ENCODE measurements at places on chromosomes 12 and 14.

DNA sequence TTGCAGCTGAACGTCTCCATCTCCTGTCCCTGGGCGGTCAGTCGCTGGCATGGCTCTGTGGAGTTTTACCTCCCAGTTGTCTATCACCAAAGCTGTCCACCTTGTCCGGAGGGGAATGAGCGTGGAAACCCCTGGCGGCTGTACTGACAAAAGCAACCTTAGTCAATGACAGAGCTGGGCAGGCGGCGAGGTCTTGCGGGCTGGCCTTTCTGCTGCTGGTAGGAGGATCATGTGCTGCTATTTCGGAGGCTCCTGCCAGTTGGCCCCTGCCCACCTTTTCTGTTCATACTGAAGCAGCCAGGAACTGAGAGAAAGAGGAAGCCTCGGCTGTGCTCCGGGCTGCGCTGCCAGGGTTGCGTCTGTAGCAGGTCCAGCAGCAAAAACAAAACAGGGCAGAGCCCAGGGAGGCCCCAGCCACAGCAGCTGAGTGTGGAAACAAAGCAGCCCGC lies 57.7 kb downstream of the HMGA2 start:
- DNase-seq, result no peak

DNA sequence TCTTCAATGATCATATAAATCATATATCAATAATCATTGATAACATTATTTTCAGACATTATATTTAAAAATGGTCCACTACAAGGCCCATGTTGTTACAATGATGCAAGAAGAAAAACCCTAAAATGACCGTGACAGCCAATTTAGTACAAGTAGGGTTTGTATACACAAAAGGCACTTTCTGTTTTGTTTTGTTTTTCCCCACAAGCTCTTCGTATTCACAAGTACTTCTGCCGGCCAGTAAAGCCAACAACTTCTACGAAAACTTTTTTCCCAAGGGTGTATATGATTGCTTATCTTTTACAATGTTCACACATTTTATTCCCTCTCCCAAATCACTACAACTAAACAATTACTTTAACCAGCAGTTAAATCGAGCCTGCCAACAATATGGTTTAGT lies 9.6 kb downstream of the PTPRB start:
- DNase-seq, result no peak

- DNase-seq, result no peak
Observed at GRCh38 chr12:1698720-1699119, 7.8 kb downstream of the ADIPOR2 start.

DNA sequence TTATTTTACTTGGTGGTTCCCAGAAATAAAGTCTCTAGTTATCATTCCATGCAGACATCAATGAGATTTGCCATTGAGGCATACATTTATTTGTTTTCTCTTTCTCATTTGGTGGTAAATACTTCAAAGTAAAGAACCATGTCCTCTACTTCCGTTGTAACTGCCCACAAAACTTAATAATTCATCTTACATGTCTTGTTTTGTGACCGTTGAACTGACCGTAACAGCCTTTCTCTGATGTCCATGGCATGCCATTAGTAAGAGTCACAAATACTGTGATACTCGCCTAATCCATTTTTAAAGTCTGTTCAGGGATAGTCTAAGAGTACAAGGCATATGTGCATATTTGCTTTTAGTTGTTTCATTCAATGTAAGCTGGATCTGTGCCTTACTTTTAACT lies 145.3 kb downstream of the ETV6 start:
- DNase-seq, result no peak

GRCh38 chr14:35387219-35387618 lies 17.3 kb downstream of the NFKBIA start:
- DNase-seq, result no peak

DNA sequence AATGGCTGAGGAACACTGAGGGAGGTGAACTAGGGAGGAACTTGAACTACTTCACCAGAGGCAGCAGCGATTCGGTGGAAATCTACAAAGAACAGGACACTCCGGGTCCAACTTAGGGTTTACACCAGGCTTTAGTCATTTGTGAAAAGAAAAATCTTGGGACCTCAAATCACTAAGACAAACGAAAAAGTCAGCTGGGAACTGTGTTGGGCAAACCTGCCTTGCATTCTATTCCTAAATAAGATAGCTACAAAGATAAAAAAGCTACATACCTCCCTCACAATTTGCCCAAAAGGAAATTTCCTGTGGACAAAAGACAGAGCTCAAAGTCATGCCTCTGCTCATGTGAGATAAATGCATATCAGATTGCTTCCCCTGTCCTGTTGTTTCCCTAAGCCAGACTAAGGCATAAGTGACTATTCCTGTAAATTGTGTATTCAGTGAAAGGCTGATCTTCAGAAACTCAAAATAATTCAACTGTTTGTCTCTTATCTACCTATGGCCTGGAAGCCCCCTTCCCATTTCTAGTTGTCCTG lies 106.6 kb downstream of the APAF1 start:
- no peak for DNase-seq

- DNase-seq, result no peak
Observed at GRCh38 chr14:36270191-36270590, 50.2 kb downstream of the MBIP start.

GRCh38 chr12:128727461-128727860 lies 96.3 kb downstream of the SLC15A4 start:
- DNase-seq, result no peak

DNA sequence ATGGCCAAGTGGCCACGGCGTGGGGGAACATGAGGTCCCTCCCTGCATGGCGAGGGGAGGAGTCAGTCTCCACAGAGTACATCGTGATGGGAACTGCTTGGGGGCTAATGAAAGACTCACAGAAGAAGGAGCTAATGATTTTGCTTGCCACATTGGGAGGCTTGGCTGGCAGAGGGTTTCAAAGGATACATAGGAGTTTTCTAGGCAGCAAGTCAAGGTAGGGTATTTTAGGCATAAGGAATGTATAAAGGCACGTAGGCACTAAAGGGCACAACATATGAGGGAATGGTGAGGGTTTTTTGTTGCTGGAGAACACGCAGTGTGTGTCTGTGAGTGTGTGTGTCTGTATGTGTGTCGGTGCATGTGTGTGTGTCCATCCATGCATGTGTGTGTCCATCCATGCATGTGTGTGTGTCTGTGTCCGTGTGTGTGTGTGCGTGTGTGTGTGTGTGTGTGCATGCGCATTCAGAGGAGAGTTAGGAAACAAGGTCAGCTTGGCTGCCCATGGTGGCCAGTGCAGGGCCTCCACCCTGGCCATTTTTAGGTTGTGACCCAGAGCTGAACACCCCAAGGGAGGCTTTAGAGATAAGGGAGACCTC lies 84.5 kb downstream of the BEGAIN start:
- no peak for DNase-seq

- no peak for DNase-seq
Observed at GRCh38 chr12:76375470-76375869, 27.3 kb upstream of the BBS10 start.

DNA sequence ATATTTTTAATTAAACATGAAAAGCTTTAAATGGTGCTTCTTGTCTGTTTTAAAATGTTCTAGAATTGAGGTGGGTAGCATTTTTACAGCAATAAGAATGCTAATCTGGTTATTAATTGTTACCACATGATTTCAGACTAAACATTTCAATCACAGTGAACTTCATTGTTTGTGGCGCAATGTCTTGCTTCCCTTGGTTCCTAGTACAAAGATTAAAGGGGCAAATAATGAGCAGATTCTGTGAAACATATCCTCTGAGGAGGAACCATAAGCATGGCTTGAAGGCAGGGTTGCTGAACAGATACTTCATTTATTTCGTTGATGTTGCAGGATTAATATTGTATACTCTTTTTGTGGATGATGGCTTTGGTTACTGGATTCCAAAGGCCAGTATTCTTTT lies 162.1 kb downstream of the FUT8 start:
- DNase-seq, result no peak

DNA sequence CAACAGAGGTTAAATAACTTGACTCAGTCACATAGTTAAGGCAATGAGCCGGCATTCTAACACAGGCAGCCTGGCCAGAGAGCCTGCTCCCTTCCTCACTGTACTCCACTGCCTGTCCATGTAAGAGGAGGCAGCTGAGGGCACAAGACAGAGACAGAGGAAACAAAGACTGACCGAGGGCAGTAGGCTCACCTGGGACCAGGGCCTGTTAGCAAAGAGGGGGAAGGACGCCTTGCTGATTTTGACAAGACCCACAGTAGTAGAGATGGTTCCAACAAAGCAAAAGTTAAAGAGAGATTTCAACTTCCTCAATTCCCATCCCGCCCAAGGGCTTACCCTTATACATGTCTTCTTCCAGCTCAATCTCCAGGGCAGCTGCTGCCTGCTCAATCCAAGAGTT lies 26.5 kb downstream of the OTUB2 start:
- no peak for DNase-seq

GRCh38 chr12:2291182-2291832 lies 238.5 kb downstream of the CACNA1C start:
- no peak for DNase-seq

- no peak for DNase-seq
Observed at GRCh38 chr12:49624921-49625577, 1.7 kb downstream of the PRPF40B start.

DNA sequence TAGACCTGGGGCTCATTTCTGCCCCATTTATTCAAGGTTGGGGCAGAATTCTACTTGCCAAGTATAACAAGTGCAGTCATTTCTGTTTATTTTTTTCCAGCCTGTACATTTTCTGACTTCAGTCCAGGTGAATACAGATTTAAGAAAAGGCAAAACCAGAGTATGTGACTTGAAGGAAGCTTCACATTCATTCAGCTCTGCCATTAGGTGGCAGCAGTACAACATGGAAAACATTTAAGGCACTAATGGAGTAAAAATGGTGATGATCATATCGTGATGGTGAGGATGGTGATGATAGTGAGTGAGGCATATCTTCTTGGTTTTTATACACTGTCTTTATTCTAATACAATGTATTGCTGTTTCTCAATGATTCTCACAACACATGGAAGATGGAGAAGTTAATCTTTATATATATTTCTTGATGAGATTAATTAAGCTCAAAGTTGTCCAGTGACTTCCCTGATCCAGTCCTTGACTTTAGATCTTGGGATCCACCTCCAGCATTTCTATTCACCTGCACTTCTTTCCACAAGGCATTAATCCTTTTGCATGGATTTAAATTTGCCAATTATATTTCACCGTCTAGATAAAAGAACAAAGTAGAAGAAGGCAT lies 176.7 kb upstream of the SEL1L start:
- no peak for DNase-seq

GRCh38 chr14:22800346-22800745 lies 14.9 kb downstream of the SLC7A7 start:
- no peak for DNase-seq

GRCh38 chr14:80419769-80420168 lies 208.5 kb upstream of the DIO2 start:
- no peak for DNase-seq

DNA sequence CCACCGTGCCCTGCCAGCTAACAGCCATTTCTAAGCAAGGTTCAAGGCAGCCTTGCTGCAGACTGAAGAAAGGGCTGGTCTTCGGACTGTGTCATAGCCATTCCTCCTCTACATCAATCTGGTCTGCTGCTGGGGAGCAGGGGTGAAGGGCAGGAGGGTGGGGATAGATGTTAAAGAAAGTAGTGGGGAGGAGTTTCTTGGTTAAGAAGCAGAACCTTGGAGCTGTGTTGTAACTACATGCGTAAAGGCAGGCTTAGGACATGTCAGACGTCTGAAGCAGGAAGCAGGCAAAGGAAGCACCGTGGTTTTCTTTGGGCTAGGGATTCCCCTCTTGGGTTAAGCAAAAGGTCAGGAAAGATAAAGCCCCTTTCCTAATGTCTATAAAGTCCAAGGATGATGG lies 18.1 kb upstream of the NEK9 start:
- DNase-seq, result no peak

DNA sequence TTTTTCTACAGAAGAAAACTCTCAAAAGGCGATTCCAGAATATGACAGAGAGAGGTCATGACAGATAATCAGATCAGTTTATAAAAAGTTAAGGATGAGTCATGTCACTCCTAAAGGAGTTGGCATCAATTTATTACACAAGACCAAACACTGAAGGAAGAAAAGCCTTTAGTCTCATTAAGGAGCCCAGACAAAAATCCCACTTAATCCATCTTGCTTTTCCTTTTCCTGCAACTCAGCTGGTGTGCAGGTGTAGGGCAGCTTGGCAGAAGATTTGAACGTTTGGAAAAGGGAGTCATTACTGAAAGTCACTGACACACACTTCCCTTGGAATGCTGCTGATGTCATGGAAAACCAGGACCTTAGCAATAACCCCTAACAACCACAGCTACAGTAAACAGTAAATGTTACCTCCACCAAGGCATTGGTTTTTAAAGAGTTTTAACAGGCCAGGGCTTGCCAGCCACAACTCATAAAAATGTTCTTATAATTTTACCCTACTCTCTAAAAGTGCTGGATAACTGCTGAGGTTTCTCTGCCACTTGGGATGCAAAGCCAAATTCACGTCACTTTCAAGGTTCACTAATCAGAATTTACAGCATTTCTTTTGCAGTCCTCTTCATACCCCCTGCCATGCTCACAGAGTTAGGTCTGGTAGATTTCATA lies 320.6 kb downstream of the RAD51B start:
- no peak for DNase-seq

GRCh38 chr12:46320731-46321130 lies 51.8 kb downstream of the SLC38A2 start:
- DNase-seq, result no peak

DNA sequence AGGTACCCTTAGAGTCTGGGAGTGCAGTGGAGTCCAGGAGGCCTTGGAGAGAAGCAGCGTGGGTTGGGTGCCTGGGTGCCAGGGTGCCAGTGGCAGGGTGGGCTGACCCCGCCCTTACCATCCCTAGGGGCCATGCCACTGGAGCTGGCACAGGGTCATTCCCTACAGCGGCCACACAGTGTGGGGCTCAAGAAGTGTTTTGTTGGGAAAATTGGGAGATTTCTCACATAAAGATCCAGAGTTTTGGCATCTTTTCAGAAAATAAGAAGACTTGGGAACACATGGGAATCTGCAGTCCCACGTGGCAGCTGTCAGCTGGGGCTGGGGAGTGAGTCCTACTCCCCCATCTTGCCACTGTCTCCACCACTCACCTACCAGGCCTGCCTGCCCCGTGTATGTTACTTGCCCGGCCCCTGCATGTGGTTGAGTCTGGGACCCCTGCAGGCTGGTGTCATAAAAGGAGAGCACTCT lies 4.2 kb downstream of the VASH1 start:
- DNase-seq, result no peak

DNA sequence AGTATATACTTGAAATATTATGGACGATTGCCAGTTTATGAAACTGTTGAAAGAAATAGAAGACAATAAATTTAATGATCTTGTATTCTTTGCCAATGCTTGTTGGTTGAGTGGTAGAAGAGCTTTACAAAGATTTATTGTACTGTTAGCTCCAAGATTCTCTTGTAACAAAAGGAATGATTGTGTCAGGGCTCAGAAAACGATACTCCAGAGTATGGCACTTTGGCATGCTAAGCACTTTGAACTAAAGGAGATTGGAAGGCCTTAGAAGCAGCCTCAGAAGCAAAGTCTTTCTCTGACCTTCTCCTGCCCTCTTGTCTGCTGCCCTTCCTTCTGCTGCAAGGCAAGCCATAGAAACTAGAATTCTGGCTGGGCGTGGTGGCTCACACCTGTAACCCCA lies 4.2 kb upstream of the NGDN start:
- DNase-seq, result no peak

- no peak for DNase-seq
Observed at GRCh38 chr14:61904946-61905345, 142.7 kb downstream of the SNAPC1 start.

- no peak for DNase-seq
Observed at GRCh38 chr12:81079280-81080076, 1.6 kb downstream of the ACSS3 start.

All from T-cell (primary cell).